ENCODE measurements at places on chromosomes 13 and 19. TPM values are rescaled to one million over a fixed set of nuclear protein-coding genes. Genes with fewer than 3 reads are reported as not detected.

GRCh38 chr19:29484876-29485275, 40.9 kb upstream of the VSTM2B start:
- H3K4me1 ChIP-seq = no peaks in the 10 kb centered on the region
- H3K27me3 ChIP-seq = peaks cover 5% of the 10 kb centered on the region
- DNase-seq = no peak
- no peaks in the 10 kb centered on the region for H3K36me3 ChIP-seq

- no peak overlapping the region for H3K4me3 ChIP-seq
- H3K4me1 ChIP-seq = no peaks in the 10 kb centered on the region
- H3K27me3 ChIP-seq = no peaks in the 10 kb centered on the region
- H3K36me3 ChIP-seq = peaks cover 61% of the 10 kb centered on the region
Observed at GRCh38 chr19:45283443-45284033, 32.5 kb downstream of the MARK4 start.

DNA sequence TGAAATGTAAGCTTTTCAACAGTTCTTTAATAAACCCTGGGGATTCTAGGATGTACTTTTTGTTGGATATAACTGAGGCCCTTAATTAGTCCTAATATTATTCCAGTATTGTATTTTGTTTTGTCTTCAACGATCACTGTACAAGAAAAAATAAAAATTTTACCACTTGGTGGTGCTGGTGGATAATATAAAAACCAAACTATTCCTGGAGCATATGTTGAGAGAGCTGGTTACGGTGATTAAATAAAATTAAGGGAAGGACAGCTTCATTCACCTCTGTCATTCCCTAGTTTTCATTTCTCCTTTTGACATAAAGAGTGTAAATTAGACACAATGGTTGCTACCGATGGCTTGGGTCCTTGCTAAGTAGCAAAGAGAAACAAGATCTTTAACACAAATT, 598.6 kb upstream of the PCDH20 start:
- H3K4me3 ChIP-seq = peak overlapping the region; percentile 16
- H3K27me3 ChIP-seq = no peaks in the 10 kb centered on the region
- no peaks in the 10 kb centered on the region for H3K36me3 ChIP-seq

GRCh38 chr13:33312150-33312860, 26.8 kb upstream of the STARD13 start:
- peak; percentile 29 for DNase-seq
- H3K4me3 ChIP-seq = no peak overlapping the region

DNA sequence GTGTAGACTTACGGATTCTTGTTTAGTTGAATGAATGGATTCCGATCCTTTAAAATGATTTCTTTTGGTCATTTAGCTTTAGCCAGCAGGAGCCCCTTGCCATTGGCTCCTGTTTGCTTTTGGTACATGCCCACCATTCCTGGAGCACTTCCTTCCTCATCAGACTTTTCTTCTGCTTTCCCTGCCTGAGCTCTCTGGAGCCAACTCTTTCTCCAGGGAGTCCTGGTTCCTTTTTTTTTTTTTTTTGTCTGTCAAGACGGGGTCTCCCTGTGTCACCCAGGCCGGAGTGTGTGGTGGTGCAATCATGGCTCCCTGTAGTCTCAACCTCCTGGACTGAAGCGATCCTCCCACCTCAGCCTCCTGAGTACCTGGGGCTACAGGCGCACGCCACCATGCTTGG, 37.8 kb downstream of the SMARCA4 start:
- no peak overlapping the region for H3K27ac ChIP-seq
- no peak for DNase-seq
- no peaks in the 10 kb centered on the region for H3K27me3 ChIP-seq
- no peak overlapping the region for H3K4me3 ChIP-seq
- no peaks in the 10 kb centered on the region for H3K4me1 ChIP-seq
- peaks cover 87% of the 10 kb centered on the region for H3K36me3 ChIP-seq

Gene NOVA2
- polyA plus RNA-seq = 3.2 TPM

Gene DCLK1
- polyA plus RNA-seq = 42.0 TPM

All from muscle of leg (tissue), 16 donors.